ENCODE measurements at places on chromosomes 1 and 21. TPM values are rescaled to one million over a fixed set of nuclear protein-coding genes. Genes with fewer than 3 reads are reported as not detected.

- H3K4me3 ChIP-seq: no peak overlapping the region
- DNase-seq: no peak
- peaks cover 27% of the 10 kb centered on the region for H3K4me1 ChIP-seq
- H3K27me3 ChIP-seq: no peaks in the 10 kb centered on the region
- no peak overlapping the region for H3K27ac ChIP-seq
Measured at GRCh38 chr1:41446851-41447610, 37.5 kb downstream of the EDN2 start.

DNA sequence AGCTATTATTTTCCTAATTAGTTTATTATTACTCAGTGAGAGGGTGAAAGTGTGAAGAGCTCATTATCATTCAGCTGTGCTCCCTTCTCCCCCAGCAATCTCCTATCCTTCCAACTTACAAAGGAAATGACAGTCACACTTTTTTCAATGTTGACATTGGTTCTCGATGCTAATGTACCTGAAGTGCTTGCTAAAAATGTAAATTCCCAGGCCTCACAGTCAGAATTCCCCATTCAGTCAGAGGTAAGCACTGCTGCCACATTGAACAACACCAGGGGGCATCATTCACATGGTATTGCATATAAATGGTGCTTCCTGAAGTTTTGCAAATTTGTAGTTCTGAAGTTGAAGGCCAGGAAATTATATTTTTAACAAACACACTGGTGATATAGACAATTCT, 132.7 kb upstream of the FOXD3 start:
- H3K27ac ChIP-seq: no peak overlapping the region
- H3K36me3 ChIP-seq: no peaks in the 10 kb centered on the region
- peaks cover 3% of the 10 kb centered on the region for H3K27me3 ChIP-seq
- H3K4me1 ChIP-seq: no peaks in the 10 kb centered on the region
- no peak for DNase-seq
- H3K4me3 ChIP-seq: no peak overlapping the region

The ITLN2 gene
- not detected for total RNA-seq

The ALX3 gene
- total RNA-seq: not detected

DNA sequence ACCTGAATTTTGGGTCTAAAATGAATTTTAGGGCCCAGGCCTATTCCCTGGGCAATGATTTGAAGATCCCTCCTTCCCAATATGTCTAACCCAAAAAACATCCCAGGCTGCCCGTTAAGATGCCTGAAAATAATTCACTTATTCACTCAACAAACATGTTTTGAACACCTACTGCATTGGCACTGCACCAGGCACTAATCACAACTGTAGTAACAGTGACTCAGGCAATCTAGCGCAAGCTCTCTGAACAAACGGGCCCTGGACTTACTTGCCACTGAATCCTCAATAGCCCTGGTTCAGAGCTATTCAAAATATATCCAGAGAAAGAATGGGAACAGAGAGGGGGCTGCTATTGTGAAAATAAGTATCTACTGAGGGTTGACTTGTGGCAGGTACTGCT, 4.2 kb downstream of the CD244 start:
- H3K36me3 ChIP-seq: no peaks in the 10 kb centered on the region
- no peak for DNase-seq
- H3K27ac ChIP-seq: no peak overlapping the region
- peaks cover 4% of the 10 kb centered on the region for H3K27me3 ChIP-seq
- no peak overlapping the region for H3K4me3 ChIP-seq
- no peaks in the 10 kb centered on the region for H3K4me1 ChIP-seq

The OR2L3 gene
- not detected for total RNA-seq

DNA sequence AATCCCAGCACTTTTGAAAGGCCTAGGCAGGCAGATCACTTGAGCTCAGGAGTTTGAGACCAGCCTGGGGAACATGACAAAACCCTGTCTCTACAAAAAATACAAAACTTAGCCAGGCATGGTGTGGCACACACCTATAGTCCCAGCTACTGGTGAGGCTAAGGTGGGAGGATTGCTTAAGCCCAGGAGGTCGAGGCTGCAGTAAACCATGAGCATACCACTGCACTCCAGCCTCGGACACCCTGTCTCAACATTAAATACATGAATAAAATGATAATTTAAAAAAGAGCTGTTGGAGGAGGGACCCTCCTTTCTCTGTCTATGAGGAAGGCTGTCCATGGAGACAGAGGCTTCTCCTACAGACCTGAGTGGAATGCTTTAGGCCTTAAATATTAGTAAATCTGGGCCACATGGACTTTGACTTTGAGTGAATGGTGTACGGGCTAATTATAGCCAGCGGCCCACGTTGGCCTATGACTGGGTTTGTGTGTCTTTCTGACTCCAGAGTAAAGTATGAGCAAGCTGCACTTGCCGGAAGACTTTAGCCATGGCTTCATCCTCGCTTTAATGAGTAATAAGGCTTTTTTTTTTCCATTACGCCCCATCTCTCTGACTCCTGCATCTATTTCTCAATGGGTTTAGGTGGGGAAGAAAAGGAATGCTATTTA, 21.3 kb downstream of the RAB3B start:
- H3K27ac ChIP-seq: peak overlapping the region; percentile 89
- peaks cover 19% of the 10 kb centered on the region for H3K4me1 ChIP-seq
- DNase-seq: no peak
- no peaks in the 10 kb centered on the region for H3K27me3 ChIP-seq

DNA sequence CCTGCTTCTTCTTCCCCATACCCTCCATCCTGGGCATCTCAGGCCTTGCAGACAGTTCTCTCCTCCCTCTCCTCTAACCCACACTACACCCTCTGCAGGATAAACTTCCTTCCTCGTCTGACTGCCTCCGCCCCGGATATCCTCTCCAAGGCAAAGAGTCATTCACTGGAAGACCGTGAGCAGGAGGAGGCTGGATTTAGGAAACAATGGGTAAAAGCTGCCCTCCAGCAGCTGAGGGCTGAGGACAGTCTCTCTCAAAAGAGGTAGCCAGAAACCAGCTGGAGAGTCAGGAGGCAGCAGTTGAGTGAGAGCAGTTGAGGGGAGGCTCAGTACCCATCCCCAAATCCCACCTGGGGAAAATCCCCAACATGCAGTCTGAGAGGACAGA, 1.4 kb downstream of the CSRP1 start:
- no peak overlapping the region for H3K4me3 ChIP-seq
- H3K4me1 ChIP-seq: peaks cover 55% of the 10 kb centered on the region
- no peaks in the 10 kb centered on the region for H3K27me3 ChIP-seq

GRCh38 chr1:26789931-26790330, 2.2 kb downstream of the PIGV start:
- no peak overlapping the region for H3K27ac ChIP-seq
- no peaks in the 10 kb centered on the region for H3K27me3 ChIP-seq
- H3K4me1 ChIP-seq: peaks cover 40% of the 10 kb centered on the region

DNA sequence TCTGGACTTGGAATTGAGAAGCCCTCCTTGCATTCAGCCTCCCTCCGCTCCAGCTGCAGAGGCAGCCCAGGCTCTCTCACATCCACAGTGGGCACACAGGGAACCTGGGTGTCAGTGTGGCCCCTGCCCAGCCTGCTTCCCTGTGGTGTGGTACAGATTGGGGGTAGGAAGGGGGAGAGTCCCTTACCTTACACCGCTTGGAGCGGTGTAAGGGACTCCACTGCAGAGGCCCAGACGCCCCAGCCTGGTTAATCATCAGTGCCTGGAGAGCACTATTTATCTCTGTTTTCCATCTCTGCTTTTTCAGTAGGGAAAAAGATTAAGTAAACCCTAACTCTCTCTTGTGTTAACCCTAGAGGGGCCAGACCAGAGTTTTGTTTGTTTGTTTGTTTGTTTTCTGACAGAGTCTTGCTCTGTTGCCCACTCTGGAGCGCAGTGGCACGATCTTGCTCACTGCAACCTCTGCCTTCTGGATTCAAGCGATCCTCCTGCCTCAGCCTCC, 803 bp upstream of the RHBG start:
- DNase-seq: no peak
- peaks cover 40% of the 10 kb centered on the region for H3K27me3 ChIP-seq
- H3K36me3 ChIP-seq: no peaks in the 10 kb centered on the region
- H3K4me1 ChIP-seq: peaks cover 6% of the 10 kb centered on the region
- H3K4me3 ChIP-seq: no peak overlapping the region

The VAMP3 gene
- total RNA-seq: 103 TPM

Measured in chondrocyte (in vitro differentiated cells).